ENCODE measurements at places on chromosomes 6 and 20.

- no peak for DNase-seq
Observed at GRCh38 chr6:25217829-25218228, 61.3 kb upstream of the CARMIL1 start.

DNA sequence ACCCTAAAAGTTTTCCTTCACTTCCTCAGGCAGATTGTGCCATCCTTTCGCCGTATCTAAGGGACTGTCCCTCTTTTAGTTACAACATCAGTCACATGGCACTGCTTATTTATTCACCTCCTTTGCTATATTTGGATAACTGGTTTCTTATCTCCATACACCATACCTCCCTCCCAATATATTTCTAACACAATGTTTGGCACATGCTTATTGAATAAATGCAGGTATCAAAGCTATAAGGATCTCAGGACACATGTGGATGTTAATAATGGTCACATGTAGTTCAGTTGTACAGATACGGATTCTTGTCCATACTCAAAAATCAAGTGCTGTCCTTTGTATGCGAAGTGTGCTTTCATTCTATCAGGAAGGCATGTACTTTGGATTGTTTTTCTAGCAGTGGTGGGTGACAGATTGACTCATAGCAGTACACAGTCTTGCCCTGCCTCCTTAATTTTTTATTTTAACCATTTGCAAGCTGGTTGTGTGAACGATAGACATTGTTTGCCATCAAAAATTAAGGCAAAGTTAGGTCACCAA is 407.1 kb upstream of the RUNX2 start:
- no peak for DNase-seq

DNA sequence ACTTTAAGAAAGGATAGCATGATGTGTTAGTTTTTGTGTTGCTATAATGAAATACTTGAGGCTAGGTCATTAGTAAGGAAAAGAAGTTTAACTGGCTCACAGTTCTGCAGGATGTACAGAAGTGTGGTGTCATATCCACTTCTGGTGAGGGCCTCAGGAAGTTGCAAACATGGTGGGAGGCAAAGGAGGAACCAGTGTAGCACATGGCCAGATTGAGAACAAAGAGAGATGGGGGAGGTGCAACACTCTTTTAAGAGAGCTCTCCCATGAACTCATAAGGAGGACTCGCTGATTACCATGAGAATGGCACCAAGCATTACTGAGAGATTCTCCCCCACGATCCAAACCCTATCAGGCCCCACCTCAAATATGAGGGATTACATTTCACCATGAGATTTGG is 265.4 kb downstream of the RIMS1 start:
- peak; percentile 11 for DNase-seq

DNA sequence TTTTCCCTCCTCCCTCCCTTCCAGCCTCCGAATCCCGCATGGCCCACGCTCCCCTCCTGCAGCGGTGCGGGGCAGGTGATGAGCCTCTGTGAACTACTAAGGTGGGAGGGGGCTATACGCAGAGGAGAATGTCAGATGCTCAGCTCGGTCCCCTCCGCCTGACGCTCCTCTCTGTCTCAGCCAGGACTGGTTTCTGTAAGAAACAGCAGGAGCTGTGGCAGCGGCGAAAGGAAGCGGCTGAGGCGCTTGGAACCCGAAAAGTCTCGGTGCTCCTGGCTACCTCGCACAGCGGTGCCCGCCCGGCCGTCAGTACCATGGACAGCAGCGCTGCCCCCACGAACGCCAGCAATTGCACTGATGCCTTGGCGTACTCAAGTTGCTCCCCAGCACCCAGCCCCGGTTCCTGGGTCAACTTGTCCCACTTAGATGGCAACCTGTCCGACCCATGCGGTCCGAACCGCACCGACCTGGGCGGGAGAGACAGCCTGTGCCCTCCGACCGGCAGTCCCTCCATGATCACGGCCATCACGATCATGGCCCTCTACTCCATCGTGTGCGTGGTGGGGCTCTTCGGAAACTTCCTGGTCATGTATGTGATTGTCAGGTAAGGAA is at the start of gene OPRM1:
TSS of gene OPRM1 (plus strand) at position 10 of the 612 bp plus-strand sequence. CDS start at position 315, 305 bp downstream.
- peak; percentile 85 for DNase-seq

GRCh38 chr6:17491416-17492142 is 98.2 kb downstream of the CAP2 start:
- DNase-seq = no peak

DNA sequence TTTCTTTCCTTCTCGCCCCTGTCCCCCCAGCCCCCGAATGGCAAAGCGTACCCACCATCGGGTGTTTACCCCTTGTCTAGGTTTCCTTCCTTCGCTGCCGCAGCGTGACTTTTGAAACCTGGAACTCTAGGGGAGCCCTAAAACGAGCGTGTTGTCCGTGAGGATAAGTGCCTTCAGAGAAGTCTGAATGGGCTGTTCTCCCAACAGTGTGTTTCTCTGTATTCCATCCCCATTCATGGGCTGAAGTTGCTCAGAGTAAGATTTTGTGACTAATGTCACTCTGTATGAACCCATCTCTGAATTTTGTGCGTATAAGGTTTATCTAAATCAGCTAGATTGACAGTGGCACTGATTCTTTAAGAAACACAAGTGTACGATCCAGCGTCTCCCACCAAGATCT is 949 bp downstream of the MACROD2 start:
- DNase-seq = no peak

- no peak for DNase-seq
Observed at GRCh38 chr6:110345025-110345424, 13.1 kb downstream of the METTL24 start.

DNA sequence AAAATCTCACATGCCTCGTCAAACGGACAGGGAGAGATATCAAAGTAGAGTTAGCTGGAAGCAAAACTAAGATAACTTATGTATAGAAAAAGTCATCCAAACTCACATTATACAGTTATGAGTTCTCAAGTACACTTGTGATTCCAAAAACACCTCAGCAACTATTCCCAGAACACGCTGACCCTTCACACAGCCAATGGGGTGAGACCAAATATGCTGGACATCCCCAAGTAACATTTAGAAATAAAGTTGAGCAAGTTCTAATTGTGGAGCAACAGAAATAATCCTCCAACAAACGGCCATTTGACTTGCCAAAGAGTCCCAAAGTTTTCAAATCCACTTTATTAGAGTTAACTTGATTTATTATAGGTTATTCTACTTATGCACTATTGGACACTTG is 52.4 kb downstream of the LY86 start:
- DNase-seq = no peak

GRCh38 chr6:30463651-30464618 is 25.4 kb upstream of the HLA-E start:
- peak; percentile 29 for DNase-seq

DNA sequence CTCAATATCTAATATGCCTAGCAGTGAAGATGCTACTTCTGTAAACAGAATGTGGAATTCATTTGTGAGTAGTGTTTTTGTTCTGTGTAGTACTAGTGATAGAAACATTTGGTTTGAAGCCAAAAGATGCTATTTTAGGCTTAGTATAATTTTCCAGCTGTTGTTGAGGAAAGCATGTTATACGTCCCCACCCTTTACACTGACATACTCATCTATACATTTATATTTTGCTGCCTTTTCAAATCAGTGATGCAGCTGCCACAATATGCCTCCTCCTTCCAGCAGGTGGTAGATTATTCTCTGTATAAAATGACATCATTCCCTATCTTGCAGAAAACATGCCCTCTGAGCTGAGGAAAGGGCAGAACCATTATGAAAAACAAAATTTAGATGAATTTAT is 1217.6 kb upstream of the GJE1 start:
- DNase-seq = no peak

GRCh38 chr6:2450546-2450945 is 205.1 kb upstream of the GMDS start:
- DNase-seq = no peak

DNA sequence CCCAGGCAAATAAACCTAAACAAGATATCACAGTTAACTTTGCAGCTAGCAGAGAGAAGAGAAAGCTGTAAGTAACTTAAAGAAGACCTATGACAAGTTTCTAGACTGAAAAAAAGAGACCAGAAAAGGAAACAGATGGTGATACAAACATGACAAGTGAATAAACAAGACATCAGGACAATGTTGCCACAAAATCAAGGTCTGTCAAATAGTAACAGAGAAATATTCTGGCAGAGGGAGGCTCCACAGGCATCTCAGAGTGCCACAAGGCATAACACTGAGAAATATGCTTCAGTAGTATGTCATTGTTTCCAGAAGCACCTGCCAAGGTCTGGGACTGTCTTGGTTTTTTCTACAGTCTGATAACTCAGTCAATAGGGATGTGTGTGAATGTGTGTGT is 332.2 kb downstream of the KHDRBS2 start:
- DNase-seq = no peak

- no peak for DNase-seq
Observed at GRCh38 chr20:10349118-10349517, 84.9 kb downstream of the MKKS start.

GRCh38 chr6:108798670-108799353 is 49.4 kb upstream of the ARMC2 start:
- DNase-seq = no peak

- no peak for DNase-seq
Observed at GRCh38 chr6:119052987-119053386, 25.5 kb downstream of the FAM184A start.

GRCh38 chr20:37935435-37935834 is 32.5 kb downstream of the VSTM2L start:
- no peak for DNase-seq

- no peak for DNase-seq
Observed at GRCh38 chr6:9494864-9495263, 920.0 kb downstream of the TFAP2A start.

- DNase-seq = no peak
Observed at GRCh38 chr6:160505970-160506369, 157.8 kb downstream of the SLC22A3 start.

DNA sequence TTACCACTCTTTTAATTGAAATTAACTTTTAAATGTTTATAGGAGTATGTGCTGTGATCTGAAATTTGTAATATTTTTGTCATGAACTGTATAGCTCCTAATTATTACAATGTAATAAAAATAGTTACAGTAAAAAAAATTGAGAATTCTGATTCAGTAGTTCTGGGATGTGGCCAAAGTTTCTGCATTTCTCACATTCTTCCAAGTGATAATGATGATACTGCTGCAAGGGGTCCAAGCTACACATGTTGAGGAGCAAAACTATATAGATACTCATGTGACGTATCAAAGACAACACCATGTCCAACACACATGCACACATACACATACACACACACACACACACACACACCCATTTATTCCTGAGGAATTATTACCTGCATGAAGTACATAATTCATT is 71.0 kb upstream of the FAM83B start:
- DNase-seq = no peak
